A375 (cell line): ENCODE measurements at places on chromosomes 7 and 10. TPM values are rescaled to one million over a fixed set of nuclear protein-coding genes. Genes with fewer than 3 reads are reported as not detected.

The HGF gene
- total RNA-seq = not detected in 2 replicates

The FAM25C gene
- total RNA-seq = 2.2 TPM in 1 of 2 replicates, not detected in the other

The STEAP4 gene
- not detected in 2 replicates for total RNA-seq

The SFRP5 gene
- 0.05 and 0.94 TPM in 2 replicates for total RNA-seq

The TAS2R4 gene
- 0.05 and 0.19 TPM in 2 replicates for total RNA-seq

The CDC14C gene
- total RNA-seq = not detected in 2 replicates

The SPDYE11 gene
- not detected in 2 replicates for total RNA-seq

The ZNF736 gene
- total RNA-seq = 10.5 and 15.5 TPM in 2 replicates

The ANKRD2 gene
- total RNA-seq = 0.37 and 0.57 TPM in 2 replicates

The NEBL gene
- total RNA-seq = 2.2 and 7.8 TPM in 2 replicates

The OGDHL gene
- total RNA-seq = 2.7 and 3.0 TPM in 2 replicates

The ATOH7 gene
- total RNA-seq = 0.23 and 0.90 TPM in 2 replicates

The UCN3 gene
- total RNA-seq = not detected in 2 replicates

The UPK3BL2 gene
- 21.6 and 24.7 TPM in 2 replicates for total RNA-seq

The KNDC1 gene
- total RNA-seq = under 0.01 and 0.19 TPM in 2 replicates

The TRIM50 gene
- not detected in 2 replicates for total RNA-seq

The CTAGE6 gene
- total RNA-seq = not detected in 2 replicates

The MSMB gene
- total RNA-seq = not detected in 2 replicates

The CNTNAP2 gene
- 0.57 and 0.69 TPM in 2 replicates for total RNA-seq

The EN2 gene
- total RNA-seq = 3.6 and 5.5 TPM in 2 replicates

The JCAD gene
- total RNA-seq = under 0.01 and 0.15 TPM in 2 replicates

The ABCC2 gene
- total RNA-seq = 13.4 and 16.9 TPM in 2 replicates
